ENCODE measurements at places on chromosomes 7 and 10. TPM values are rescaled to one million over a fixed set of nuclear protein-coding genes. Genes with fewer than 3 reads are reported as not detected.

- H3K4me1 ChIP-seq, result no peaks in the 10 kb centered on the region
- no peak overlapping the region for H3K27ac ChIP-seq
- H3K27me3 ChIP-seq, result no peaks in the 10 kb centered on the region
- H3K36me3 ChIP-seq, result no peaks in the 10 kb centered on the region
- no peak overlapping the region for H3K4me3 ChIP-seq
- DNase-seq, result no peak
These were observed 118.2 kb downstream of the ADAM12 start for GRCh38 chr10:126270111-126270510.

DNA sequence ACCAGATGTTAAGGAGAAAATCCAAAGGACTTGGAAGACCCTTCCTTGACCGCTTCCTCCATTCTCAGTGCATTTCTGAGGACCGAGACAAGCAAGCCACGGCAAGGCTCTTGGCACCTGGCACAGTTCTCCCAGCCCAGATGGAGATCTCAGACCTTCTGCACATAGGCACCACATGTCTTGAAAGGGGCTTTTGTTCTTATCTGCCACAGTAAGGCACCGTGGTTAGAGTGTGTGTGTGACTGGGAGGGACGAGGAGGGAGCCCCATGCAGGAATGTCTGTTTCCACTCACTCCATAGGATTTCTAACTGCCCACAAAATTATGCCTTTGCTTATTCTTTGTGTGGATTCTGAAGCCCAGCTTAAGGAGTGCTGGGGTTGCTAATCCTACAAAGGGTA lies 10.3 kb upstream of the WDR86 start:
- H3K36me3 ChIP-seq, result no peaks in the 10 kb centered on the region
- H3K4me1 ChIP-seq, result peaks cover 5% of the 10 kb centered on the region
- no peak overlapping the region for H3K4me3 ChIP-seq
- no peaks in the 10 kb centered on the region for H3K27me3 ChIP-seq
- no peak for DNase-seq

The ZNF282 gene
- 22.0 TPM for total RNA-seq

The NT5C3A gene
- 40.9 TPM for total RNA-seq

- peak; percentile 8 for DNase-seq
- H3K27me3 ChIP-seq, result peaks cover 25% of the 10 kb centered on the region
- no peaks in the 10 kb centered on the region for H3K4me1 ChIP-seq
- H3K4me3 ChIP-seq, result no peak overlapping the region
These were observed 5.9 kb upstream of the ITGA8 start for GRCh38 chr10:15725603-15726002.

The SLC29A4 gene
- total RNA-seq, result 0.24 TPM

The PHKG1 gene
- 3.8 TPM for total RNA-seq

DNA sequence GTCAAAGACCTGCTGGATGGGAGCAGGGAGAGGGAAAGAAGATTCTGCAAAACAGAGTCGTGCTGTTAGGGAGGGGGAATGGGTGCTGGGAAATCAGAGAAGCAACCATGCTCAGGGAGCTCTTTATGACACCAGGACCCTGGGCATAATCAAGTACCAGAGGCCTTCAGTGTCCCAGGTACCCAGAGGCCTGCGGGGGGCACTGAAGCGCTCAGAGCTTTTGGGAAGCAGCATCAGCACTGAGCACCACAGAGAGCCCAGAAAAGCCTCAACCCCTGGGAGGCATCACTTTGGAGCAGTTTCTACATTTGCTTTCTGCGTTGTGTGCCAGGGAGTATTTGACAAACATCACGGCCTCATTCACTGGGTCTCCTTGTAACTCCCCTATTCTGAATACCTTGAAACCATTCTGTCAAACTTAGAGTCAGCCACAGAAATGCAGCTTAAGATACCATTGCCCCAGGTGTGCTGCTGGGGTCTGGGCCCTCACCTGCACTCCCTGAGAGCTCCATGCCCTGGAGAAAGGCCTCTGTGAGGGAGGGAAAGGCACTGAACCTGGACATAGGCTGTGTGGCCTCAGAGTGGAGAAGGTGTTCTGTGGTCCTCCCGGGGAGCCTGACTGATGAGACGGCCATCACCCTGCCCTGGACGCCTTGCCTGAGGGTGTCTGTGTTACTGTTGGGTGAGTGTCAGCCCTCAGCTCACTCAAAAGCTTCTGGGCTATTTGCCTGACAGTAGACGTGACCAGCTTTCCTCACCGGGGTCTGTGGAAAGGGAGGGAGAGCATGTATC lies 37.1 kb downstream of the CXCL12 start:
- H3K4me1 ChIP-seq, result no peaks in the 10 kb centered on the region
- H3K27me3 ChIP-seq, result peaks cover 4% of the 10 kb centered on the region
- DNase-seq, result no peak
- H3K27ac ChIP-seq, result no peak overlapping the region
- H3K36me3 ChIP-seq, result no peaks in the 10 kb centered on the region

The MINDY4 gene
- total RNA-seq, result 1.2 TPM

- no peaks in the 10 kb centered on the region for H3K36me3 ChIP-seq
- DNase-seq, result no peak
- no peaks in the 10 kb centered on the region for H3K27me3 ChIP-seq
These were observed 288.7 kb upstream of the IGFBP3 start for GRCh38 chr7:46209611-46210388.

The FEZF1 gene
- not detected for total RNA-seq

The CYP26C1 gene
- total RNA-seq, result not detected

- H3K36me3 ChIP-seq, result no peaks in the 10 kb centered on the region
- no peak for DNase-seq
- no peak overlapping the region for H3K4me3 ChIP-seq
- H3K4me1 ChIP-seq, result no peaks in the 10 kb centered on the region
These were observed 487.2 kb downstream of the ANKRD7 start for GRCh38 chr7:118711688-118712087.

DNA sequence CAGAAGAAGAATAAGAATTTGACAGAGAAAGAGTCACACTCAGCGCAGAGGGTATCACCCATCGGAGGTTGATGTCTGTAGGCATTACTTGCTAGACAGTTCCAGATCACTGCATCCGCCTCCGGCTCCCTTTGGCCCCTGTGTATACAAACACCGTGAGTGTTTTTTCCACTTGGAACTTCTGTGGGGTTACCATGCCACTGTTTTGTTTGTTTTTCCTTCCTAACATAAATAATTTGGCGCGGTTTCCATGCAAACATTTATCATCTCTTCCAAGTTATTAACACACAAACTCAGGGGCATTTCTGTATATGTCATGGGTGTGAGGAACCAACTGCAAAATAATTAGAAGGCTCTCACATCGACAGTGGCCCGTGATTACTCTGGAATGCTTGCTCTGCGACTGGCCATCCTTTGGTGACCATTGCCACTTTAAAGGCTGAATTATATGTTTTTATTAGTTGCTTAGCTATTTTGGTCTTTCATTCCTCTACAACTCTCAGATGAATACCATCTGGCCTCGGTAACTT lies 612.2 kb upstream of the MKI67 start:
- no peak overlapping the region for H3K4me3 ChIP-seq
- DNase-seq, result no peak
- no peak overlapping the region for H3K27ac ChIP-seq
- H3K27me3 ChIP-seq, result peaks cover 5% of the 10 kb centered on the region
- H3K4me1 ChIP-seq, result no peaks in the 10 kb centered on the region
- H3K36me3 ChIP-seq, result no peaks in the 10 kb centered on the region

GRCh38 chr10:126519992-126520391 lies 131.7 kb upstream of the ADAM12 start:
- H3K27ac ChIP-seq, result no peak overlapping the region
- H3K4me3 ChIP-seq, result no peak overlapping the region
- H3K27me3 ChIP-seq, result no peaks in the 10 kb centered on the region
- no peaks in the 10 kb centered on the region for H3K36me3 ChIP-seq
- H3K4me1 ChIP-seq, result no peaks in the 10 kb centered on the region

The SCART1 gene
- 1.5 TPM for total RNA-seq

DNA sequence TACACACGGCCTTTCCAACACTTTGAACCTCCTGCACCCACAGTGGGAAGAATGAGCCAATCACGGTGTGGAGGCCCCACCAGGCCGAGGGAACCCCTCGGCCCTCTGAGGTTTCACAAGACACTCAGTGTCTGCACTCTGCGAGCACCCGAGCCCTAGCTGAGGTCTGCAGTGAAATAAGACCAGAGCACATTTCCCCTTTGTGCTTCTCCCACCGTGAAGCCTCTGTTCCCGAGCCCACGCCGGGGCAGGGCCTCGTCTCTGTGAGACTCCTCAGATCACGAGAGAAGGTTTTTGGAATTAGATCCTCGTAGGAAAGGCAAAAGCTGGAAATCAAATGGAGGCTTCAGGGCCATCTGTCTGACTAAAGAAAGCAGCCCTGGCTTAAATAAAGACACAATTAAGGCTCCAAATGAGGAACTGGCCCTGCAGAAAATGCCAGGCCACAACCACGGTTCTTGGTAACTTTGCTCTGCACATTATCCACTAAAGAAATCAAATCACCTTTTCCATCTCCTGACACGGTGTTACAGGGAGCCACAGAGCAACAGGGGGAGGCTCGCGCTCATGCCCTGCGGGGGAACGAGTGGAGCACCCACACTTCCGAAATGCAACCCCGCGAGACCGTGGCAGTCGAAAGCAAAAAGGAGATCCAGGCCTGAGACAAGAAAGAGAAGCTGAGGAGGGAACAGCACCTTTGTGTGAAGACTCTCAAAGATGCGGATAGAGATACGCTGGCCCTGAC lies 43.7 kb downstream of the FAM53B start:
- peaks cover 9% of the 10 kb centered on the region for H3K36me3 ChIP-seq
- peaks cover 90% of the 10 kb centered on the region for H3K4me1 ChIP-seq
- DNase-seq, result no peak
- no peaks in the 10 kb centered on the region for H3K27me3 ChIP-seq
- H3K4me3 ChIP-seq, result no peak overlapping the region

The TBX20 gene
- total RNA-seq, result not detected

- H3K27ac ChIP-seq, result no peak overlapping the region
- H3K4me3 ChIP-seq, result no peak overlapping the region
These were observed 13.4 kb downstream of the NOD1 start for GRCh38 chr7:30465046-30465810.

Data from activated naive CD4-positive, alpha-beta T cell treated with anti-CD3 and anti-CD28 coated beads for 36 hours (primary cell).